HepG2 (cell line): ENCODE measurements at places on chromosomes 7 and 10. TPM values are rescaled to one million over a fixed set of nuclear protein-coding genes. Genes with fewer than 3 reads are reported as not detected.

GRCh38 chr10:44974628-44975430, 3.8 kb downstream of the DEPP1 start:
- H3K4me3 ChIP-seq, result peak overlapping the region; percentile 21; the same call in 1 of the 2 replicates
- H3K27ac ChIP-seq, result peak overlapping the region; percentile 53
- DNase-seq, result peak; percentile 79
- H3K27me3 ChIP-seq, result no peaks in the 10 kb centered on the region
- H3K4me1 ChIP-seq, result peaks cover 47% of the 10 kb centered on the region

DNA sequence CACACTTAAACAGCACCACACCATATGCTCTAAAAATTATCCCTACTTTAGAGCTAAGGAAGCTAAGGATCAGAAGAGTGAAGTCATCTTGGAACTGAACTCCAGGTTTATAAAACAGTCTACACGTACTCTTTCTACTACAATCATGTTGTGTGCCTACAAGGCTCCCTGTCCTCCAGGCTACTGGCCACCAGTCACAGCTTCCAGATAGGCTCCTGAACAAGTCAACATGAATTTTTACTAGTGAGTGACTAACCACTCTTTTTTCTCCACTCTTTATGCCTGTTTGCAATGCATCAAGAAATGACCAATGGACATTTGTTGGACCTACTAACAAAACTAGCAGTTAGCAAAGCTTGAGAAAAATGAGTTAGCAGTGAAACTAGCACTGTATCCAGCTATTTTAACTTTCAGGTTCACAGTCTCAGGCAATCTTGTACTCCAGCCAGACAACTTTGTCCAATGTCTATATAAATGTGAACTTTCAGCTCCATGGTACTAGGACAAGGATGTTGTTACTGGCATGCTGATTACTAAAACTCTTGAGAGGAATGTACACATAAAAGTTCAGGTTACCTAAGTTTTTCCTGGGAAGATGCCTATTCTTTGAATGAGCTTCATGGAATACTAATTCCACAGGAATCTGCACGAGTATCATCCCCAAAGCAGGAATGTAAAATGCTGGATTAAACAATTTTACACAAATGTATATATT, 180.0 kb downstream of the BTAF1 start:
- no peaks in the 10 kb centered on the region; the same call in 1 of the 2 replicates for H3K36me3 ChIP-seq
- no peak overlapping the region for H3K4me3 ChIP-seq
- H3K27me3 ChIP-seq, result no peaks in the 10 kb centered on the region
- peaks cover 57% of the 10 kb centered on the region for H3K4me1 ChIP-seq
- peak; percentile 48 for DNase-seq

- DNase-seq, result no peak
- peaks cover 75% of the 10 kb centered on the region for H3K36me3 ChIP-seq
- H3K27me3 ChIP-seq, result no peaks in the 10 kb centered on the region
- H3K4me1 ChIP-seq, result no peaks in the 10 kb centered on the region
Observed at GRCh38 chr7:29945259-29945809, 44.3 kb downstream of the SCRN1 start.

DNA sequence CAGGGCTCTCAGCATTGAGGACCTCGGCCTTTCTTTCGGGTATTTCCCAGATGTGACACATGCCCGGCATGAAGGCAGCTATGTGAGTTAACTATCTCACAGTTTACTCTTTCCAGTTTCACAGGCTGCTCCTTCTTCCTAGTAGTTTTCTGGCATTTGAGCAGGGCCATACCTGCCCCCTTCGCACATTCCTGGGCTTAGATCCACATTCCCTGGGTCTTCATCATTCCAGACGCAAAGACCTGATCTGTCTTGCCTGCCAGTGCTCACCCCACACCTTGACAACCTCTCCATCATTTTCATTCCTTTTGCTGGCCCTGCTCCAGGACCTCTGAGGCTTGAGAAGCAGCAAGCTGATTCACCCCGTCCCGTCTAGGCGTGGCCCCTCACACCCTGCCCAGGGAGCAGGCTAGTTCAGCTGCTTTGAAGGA, 227.5 kb downstream of the WDR11 start:
- H3K27me3 ChIP-seq, result peaks cover 22% of the 10 kb centered on the region
- no peak overlapping the region for H3K27ac ChIP-seq
- no peaks in the 10 kb centered on the region for H3K36me3 ChIP-seq
- H3K4me3 ChIP-seq, result no peak overlapping the region
- no peak for DNase-seq

DNA sequence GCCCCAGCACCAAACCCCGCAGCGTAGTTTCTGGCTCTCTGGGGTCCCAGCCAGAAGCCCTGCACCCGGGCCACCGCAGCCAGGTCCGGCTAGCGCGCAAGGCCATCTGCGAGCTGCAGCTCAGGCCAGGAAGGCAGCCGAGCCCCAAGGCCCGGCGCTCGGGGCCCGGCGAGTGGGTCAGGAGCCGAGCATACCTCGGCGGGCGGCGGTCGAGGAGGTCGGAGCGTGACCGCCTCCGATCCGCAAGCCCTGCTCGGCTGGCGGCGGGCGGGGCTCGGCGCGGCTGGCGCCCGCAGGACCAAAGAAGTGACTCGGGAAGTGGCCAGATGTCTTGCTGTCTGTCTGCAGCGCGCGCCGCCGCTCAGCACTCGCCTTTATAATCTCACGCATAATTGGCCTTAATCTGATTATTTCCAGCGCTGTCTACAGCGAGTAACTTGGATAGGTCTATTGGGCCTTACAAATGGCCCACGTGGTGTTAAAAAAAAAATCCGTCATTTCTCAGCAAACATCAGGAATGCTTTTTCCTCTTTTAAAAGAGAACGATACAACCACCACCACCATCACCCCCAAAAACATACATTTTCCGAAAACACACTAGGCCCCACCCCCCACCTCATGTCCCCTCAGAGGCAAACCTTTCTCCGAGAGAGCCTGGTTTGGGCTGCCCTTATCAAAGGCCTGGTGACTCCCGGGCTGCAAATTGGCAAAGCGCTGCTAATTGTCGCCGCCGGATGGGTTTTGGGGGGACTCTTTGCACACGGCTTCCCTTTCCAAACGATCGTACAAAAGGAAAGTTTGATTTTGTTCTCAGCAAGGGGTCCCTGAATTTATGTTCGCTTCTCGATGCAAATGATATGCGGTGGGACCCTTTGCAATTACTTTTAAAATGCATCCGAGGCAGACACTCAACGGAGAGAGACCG, at the start of gene DRGX:
Gene DRGX (minus strand): TSS at position 349 of the 925 bp plus-strand sequence. CDS start 649 bp downstream, outside the sequence.
- no peaks in the 10 kb centered on the region for H3K36me3 ChIP-seq
- no peak for DNase-seq
- H3K27me3 ChIP-seq, result peaks cover 8% of the 10 kb centered on the region
- no peak within 1 kb of the TSS for H3K4me3 ChIP-seq

The ETV1 gene
- polyA plus RNA-seq, result 0.04 and 0.08 TPM in 2 replicates

The NACAD gene
- polyA plus RNA-seq, result 0.04 and 0.07 TPM in 2 replicates
